Esophagus (tissue), 2 donors: ENCODE measurements at places on chromosomes 16 and 17. TPM values are rescaled to one million over a fixed set of nuclear protein-coding genes. Genes with fewer than 3 reads are reported as not detected.

Gene KLHL11
- 0.59 TPM for polyA plus RNA-seq

Gene OR1D2
- polyA plus RNA-seq, result not detected

Gene KRT12
- not detected for polyA plus RNA-seq

Gene OSGIN1
- 6.0 TPM for polyA plus RNA-seq

Gene HOXB6
- 0.29 TPM for polyA plus RNA-seq

Gene BLMH
- polyA plus RNA-seq, result 8.9 TPM

Gene MFSD6L
- polyA plus RNA-seq, result 0.24 TPM

Gene DERL2
- polyA plus RNA-seq, result 40.1 TPM

Gene OMG
- 0.16 TPM for polyA plus RNA-seq

Gene TNFRSF17
- 0.08 TPM for polyA plus RNA-seq

Gene TP53TG3
- polyA plus RNA-seq, result not detected

Gene PHKG2
- polyA plus RNA-seq, result 23.2 TPM

Gene CARHSP1
- 343 TPM for polyA plus RNA-seq

Gene ABCA6
- polyA plus RNA-seq, result 2.9 TPM

Gene CCDC92B
- 1.2 TPM for polyA plus RNA-seq

Gene IGFALS
- polyA plus RNA-seq, result 0.01 TPM
